Right lung (tissue), 10 donors: ENCODE measurements at places on chromosomes 5 and 9. TPM values are rescaled to one million over a fixed set of nuclear protein-coding genes. Genes with fewer than 3 reads are reported as not detected.

DNA sequence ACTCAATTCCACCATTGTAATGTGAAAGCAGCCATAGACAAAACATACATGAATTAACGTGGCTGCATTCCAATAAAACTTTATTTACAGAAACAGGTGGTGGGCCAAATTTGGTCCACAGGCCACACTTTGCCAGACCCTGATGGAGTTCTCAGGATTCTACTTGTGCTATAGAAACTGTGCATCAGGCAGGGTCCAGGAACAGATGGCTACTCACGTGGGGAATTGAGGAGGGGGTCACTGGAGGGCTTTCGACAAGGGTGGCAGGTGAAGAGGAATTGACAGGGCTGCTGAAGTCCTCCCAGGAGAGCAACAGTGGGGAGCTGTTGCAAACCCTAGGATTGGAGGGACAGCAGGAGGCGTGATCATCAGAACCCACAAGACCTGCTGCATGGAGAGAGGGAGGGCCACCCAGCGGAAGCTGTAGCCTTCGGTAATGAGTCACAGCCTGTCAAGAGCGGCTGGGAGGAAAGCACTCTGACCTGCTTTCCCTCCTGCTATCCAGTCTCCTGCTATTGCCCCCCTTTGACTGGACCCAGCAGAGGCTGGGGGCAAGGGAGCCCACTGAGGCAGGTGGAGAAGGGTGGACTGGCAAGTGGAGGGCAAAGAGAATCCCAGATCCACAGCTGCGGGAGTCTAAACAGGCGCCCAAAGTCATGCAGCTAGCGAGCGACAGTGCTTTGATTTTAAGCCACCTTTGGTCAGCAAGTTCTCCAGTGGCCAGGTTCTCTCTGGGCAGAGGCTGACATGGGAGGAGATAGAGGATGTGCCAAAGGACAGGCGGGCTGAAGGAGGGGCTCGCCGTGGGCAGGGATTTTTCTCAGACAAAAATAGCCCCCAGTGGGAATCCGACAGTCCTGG lies 138.3 kb upstream of the SMIM23 start:
- DNase-seq: no peak

DNA sequence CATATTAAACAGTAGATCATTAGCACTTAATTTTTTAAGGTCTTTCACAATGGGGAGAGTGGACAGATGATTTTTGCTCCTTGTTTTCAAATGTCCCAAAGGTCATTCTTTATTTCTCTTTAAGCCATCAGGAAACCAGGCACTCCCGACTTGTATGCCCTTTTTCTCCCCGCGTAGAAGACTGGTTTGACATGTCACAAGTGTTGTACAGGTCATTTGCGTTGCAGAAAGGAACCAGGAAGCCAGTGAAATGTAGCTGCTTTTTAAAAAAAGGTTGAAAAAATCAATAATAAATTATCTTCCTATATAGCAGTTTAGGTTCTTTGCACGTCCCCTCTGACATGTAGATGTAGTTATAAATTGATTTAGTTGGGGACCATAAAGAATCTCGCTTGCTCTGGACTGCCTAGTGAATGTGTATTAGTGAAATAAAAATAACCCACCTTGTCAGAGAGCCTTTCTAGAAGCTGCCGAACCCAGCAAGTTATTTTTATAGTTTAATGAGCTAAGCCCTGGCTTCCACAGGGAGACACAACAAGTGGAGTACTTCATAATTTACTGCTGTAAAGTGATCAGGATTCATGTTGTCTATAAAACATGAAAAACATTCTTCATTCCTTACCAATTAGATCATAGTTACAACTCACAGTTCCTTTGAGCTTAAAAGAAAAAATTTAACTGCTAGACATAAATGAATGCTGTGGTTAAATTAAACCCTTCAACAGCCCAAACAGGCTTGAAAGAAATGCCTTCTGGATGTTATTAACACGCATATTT lies 404.6 kb downstream of the CSNK1G3 start:
- DNase-seq: peak; percentile 3

- DNase-seq: no peak
These were observed 64.4 kb upstream of the COL15A1 start for GRCh38 chr9:98879094-98879962.

- no peak for DNase-seq
These were observed 41.3 kb upstream of the PHYKPL start for GRCh38 chr5:178273665-178274541.

DNA sequence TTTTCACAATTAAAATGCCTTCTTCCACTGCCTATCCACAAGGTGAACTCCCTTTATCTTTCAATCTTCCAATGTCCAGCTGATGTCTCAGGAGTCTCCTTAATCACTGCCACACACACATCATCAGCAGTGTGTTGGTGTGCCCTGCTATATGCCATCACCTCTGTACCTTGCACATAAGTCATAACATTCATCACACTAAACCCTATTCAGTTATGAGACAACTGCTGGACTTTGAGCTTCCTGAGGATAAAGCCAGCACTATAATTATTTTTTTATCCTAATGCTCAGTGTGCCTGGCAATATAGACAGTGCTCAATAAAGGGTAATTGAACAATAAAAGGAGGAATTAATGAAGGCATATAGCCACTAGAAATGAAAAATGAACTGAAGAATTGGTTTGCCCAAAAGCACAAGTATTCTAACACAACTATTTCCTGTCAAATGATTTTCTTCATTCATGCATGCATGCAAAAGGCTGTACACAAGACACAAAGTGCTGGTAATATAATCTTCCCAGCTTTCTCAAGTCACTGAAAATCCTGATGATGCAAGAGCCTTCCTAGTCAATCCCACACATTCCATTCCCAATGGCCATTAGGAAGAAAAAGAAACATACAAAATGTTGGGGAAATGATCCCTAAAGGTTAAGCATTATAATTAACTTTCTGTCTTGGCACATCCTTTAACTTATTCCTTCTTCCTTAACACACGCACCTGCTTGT lies 32.4 kb downstream of the LPAR1 start:
- DNase-seq: no peak

GRCh38 chr9:129769669-129770068 lies 16.8 kb upstream of the PTGES start:
- DNase-seq: no peak

DNA sequence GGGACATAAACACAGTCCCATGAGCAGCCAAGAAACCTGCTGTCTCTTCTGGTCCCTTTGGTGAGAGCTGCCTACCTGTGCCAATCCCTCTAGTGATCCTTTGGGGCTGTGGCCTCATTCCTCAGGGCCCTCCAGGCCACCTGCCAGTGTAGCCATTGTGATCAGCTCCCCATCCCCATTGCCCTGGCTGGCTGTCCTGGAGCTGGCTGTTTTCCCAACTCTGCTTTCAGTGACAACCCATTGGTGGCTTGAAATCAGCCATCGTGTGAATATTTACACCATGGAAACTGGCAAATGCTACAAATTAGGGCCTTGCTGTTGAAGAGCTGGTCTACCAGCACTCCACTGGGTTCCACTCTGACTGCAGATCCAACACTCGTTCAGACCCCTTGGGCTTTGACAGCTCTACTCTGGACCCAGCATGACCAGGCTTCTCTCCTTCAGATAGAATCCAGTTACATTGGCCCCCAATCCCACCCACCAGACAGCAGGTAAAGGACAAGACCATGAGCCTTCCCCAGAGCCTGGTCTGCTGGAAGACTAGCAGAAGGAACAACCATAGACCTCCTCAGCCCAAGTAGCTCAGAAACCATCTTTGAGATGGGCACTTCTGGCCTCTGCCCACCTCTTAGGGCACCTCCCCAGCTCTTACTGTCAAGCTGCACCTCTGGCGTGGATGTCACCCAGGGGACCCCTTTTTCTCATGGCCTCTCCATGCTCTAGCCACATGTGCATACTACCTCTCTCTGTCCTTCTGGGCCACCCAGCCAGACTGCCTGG lies 69.2 kb upstream of the NEK6 start:
- no peak for DNase-seq

DNA sequence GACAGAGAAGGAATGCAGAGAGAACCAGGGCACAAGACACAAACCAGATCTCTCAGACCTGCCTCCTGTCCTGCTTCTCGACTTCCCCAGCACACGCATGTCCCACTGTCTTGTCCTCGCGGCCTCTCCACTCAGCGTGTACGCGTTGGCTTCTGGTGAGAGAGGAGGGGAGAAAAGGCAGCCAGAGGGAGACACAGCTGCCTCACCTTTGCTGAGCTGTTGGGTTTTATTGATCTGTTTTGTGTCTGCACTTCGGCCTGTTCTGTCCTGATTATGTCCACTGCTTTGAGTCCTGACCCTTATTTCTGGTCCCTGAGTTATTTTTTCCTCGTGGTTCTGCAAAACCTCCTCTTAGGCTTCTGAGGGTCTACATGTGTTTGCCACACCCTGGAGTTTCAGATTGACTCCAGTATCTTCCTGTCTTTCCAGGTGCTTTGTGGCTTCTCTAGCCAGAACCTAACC lies 87.5 kb upstream of the AGXT2 start:
- DNase-seq: no peak

DNA sequence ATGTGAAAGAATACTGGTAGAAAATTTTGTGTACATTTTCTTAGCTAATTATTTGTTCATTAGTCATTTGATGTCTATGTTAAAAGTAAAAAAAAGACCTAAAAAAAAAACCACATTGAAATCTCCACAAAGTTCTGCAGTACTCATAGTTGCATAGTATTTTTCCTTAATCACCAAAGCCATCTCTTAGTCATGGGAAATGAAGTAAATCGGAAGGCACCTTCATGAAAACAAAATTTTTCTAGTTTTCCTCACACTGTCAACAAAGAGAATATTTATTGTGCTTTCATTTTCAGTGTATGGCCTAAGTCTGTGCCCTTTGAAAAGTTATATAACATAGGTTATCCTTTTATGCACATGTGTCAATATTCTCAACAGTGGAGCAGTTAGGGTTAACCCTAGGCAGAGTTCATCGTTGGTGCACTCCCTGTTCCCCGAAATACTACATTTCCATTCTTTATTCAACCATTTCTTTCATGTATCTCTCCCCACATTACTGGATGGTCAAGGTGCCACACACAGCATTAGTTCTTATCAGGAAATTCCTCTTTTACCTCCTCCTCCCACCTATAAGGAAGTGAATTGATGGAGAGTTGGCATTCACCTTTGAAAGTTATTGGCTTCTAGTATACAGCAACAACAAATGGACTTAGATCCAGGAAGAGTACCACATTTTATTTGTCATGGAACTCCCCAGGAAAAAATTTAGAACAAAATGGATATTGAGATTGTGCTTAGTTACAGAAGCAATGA lies 93.1 kb downstream of the NUDT12 start:
- no peak for DNase-seq

DNA sequence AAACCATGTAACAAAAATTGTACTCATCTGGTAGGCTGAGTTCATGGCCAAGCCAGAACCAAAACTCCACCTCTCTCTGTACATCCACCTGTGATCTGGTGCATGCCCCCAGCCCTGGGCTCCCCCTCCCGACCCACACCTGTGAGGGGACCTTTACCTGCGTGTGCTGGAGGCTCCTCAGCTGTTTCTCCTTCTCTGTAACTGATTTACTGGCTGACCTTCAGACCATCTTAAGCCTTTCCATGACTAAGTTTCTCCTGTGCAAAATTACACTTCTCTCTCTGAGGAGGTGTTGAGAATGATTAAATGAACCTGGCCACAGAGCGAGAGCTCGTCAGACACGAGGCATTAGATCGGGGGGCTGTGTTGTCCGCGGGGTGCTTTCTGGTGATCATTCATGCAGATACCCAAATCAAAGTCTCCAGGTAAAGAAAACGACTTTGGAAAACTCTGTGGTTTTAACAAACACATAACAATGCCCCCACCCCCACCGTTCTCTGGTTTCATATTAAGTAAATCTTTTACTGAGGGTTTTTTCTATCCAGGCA lies 136.4 kb downstream of the SEMA5A start:
- DNase-seq: no peak

DNA sequence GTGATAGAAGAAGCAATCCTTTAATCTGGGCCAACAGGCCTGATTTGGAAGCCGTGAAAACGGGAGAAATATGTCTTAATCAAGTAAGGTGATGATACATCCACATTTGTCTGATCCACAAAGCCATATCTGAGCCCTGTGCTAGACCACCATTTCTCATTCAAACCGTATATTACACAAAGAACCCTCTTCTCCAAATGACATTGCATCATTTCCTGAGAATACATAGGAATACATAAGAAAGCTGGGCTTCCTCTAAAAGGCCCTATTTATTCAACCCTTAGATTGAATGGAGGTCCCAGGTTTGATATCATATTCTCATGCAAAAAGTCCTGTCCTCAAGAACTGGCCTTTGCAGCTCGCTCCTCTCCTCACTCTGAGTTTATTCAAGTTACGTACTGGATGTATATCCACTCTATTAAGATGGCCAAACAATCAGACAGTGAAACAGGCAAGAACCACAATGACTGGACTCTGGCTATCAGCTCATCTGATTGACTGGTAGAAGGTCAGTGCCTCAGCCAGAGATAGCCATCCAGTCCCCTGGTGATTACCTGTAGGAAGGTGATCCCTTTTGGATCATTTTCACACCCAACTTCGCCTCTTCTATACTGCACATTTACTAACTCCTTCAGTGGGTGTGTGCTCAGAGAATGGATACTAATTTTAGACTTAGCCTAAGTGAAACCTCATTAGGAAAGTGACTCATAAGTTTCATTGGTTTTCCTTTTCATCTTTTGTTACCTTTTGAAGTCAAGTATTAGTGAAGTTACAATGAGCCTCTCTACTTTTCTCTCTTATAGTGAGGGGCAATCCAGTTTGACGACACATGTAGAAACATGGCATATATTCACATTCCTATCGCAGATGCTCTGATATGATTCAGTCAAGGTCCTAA lies 167.6 kb upstream of the WWC1 start:
- no peak for DNase-seq

- no peak for DNase-seq
These were observed 102.3 kb downstream of the APBA1 start for GRCh38 chr9:69569738-69570451.

- no peak for DNase-seq
These were observed 108.3 kb downstream of the CETN3 start for GRCh38 chr5:90301248-90301647.

The PLAC8L1 gene
- 0.87 TPM for polyA plus RNA-seq

The RC3H2 gene
- polyA plus RNA-seq: 44.1 TPM

The CAMK2A gene
- polyA plus RNA-seq: 5.7 TPM

The BTNL8 gene
- 1.1 TPM for polyA plus RNA-seq

The ITK gene
- 1.2 TPM for polyA plus RNA-seq

The LHX3 gene
- not detected for polyA plus RNA-seq

The FOXD4 gene
- not detected for polyA plus RNA-seq

The ADAMTS13 gene
- 6.7 TPM for polyA plus RNA-seq
